ENCODE measurements at places on chromosomes 4 and X.

DNA sequence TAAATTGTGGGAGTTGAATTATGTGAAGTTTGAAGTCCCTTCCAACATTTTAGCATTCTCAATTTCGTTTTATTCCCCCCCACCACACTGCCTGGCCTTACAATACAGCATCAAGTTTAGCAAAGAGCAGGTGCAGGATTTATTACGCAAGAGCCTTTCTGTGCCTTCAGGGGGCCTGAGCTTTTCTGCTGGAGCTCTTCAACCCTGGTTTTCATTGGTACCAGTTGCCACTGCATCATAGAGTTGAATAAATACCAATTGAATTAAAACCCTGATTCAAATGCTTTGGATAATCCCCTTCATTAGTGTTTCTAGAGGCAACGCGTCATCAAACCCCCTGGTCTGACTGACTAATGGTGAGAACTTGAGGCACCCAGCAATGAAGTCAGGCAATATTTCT, 43.6 kb upstream of the KIT start:
- DNase-seq, result no peak

DNA sequence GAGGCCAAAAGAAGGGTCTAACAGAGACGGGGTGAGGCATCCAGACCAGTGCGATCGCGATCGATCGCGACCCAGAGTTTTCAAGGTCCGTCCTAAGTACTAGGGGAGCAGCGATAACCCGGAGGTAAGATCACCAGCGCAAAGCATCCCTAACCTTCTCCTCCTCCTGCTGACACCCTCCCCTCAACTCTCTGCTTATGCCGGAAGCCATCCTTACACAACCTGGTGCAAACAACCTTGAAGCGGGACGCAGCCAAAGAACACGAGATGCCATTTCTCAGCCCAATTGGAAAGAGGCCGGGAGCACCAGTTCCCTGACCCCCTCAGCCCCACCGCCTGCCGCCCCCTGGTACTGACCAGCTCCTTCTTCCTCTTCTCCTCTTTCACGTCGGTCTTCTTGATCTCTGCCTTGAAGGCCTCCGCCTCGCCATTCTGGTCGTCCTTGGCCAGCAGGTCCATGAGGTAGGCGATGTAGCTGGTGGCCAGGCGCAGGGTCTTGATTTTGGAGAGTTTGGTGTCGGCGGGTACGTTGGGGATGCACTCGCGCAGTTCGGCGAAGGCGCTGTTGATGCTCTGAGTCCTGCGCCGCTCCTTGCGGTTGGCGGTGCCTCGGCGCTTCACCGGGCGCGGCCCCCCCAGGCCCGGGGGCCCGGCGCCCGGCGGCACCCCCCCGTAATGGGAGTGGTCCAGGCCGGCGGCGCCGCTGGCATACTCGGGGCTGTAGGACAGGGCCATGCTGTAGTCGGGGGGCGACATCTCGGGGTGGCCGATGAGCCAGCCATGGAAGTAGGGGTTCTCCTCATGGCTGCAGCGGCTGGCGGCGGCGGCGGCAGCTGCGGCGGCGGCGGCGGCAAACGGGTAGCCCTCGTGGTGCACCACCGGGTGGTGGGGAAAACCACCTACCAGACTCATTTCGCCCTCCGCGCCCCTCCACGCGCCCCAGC, 1.4 kb downstream of the HAND2 start:
- DNase-seq, result no peak

GRCh38 chr4:188370777-188371176, 231.5 kb downstream of the TRIML1 start:
- DNase-seq, result no peak

- no peak for DNase-seq
These were observed 53.1 kb downstream of the ELF2 start for GRCh38 chr4:139123910-139124309.

DNA sequence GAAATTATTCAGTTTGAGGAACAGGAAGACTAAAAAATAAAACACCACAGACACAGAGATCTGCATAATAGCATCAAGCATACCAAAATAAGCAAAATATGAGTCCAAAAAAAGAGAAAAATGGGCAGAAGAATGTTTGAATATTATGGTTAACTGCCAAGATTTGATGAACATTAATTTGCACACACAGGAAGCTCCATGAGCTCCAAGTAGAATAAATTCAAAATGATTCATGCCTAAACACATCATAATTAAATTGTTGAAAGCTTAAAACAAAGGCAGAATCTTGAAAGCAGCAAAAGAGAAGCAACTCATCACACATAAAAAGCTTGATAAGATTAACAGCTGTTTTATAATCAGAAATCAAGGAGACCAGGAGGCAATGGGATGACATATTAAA, 156.6 kb upstream of the ARSJ start:
- no peak for DNase-seq

GRCh38 chrX:47540754-47541538, 20.1 kb upstream of the ARAF start:
- no peak for DNase-seq

GRCh38 chr4:42489095-42489494, 91.8 kb downstream of the SHISA3 start:
- no peak for DNase-seq

DNA sequence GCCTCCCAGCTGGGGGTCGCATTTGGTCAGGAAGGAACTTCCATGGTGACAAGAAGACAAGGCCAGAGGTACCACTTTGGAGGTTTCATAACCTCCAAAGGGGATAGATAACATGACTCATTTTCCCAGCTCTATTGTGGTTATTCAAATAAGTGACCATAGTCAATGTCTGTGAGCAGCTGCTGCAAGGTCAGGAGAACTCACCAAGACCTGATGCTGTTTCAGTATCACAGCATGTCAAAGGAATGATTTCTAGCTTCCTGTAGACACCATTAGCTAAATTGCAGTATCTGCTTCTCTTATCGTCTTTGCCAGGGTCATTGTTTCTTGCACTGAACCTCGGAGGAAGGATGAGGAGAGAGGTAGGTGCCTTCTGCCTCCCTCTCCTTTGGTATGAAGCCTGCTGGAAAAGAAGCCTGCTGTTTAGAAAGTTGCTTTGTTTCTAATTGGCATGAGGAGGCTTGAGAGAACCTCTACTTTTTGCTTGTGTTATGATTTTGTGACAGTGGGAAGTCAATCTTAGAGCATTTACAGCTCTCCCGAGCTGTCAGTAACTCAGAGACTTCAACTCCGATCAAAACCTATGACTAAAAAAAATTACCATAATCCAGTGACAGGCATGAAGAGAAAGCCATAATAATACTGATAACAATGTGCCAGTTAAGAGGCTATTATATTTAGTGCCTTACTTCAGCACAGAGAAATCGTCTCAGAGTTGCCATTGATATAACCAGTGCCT, 38.0 kb upstream of the GATB start:
- DNase-seq, result no peak

DNA sequence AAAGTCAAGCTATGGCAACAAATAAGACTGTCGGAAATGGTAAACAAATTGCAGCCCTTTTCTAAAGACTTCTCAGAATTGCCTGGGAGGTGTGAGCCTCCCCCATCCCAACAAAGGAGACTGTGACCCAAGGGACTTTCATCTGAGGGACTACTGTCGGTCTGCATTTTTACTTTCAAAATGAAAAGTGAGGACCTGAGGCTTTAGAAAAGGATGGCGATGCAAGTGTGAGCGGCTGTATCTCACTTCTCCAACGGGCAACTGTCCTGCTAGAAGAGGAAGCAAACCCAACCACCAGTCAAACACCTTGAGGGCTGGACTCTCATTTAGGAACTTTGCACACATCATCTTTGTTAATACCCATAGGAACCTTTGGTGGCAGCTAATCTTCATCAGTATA, 62.6 kb upstream of the CLNK start:
- no peak for DNase-seq

DNA sequence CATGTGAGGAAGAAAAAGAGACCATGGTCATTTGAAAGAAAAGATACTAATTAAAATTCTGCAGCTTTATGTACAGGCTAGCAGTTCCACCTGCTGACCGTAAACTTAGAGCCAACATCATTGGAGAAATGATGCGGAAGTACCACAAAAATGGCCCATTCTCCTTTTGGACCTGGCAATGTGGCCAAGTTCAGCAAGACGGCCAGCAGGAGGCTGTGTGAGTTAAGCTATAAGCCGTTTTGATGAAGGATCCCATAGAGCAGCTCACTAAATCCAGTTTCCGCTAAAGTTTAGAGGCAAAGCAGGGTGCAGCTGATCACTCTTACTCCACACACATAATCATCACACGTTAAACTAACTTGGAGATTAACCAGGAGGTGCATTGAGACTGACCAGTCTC, 133.8 kb downstream of the LDB2 start:
- DNase-seq, result no peak

DNA sequence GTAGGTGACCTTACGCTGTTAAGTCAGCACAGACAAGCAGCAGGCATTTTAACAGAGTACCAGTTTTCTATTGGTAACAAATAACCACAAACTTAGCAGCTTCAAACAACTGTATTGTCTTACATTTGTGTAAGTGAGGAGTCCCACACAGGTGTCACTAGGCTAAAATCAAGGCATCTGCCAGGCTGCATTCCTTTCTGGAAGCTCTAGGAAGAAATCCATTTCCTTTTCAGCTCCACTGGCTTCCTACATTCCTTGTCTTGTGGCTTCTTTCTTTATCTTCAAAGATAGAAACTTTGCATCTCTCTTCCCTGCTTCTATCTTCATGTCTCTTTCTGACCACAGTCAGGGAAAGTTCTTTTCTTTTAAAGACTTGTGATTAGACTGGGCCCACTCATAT, 139.9 kb downstream of the TMEM144 start:
- DNase-seq, result no peak
